ENCODE measurements at places on chromosomes 12 and 14.

GRCh38 chr14:87916886-87917275 is 76.1 kb downstream of the GALC start:
- no peak for DNase-seq

DNA sequence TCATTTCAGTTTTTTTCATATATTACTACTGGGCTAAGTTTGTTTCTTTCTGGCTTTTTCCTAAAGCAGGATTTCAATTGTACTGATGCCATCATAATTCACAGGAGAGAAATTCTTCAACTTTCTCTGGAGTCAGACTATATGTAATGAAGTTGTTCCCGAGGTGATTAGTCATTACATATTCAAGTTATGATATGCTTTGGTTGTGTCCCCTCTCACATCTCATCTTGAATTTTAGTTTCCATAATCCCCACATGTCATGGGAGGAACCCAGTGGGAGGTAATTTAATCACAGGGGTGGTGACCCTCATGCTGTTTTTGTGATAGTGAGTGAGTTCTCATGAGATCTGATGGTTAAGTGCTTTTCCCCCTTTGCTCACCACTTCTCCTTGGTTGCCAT is 227.5 kb upstream of the LRIG3 start:
- DNase-seq, result no peak

GRCh38 chr12:66044731-66045130 is 85.8 kb downstream of the LLPH start:
- no peak for DNase-seq

GRCh38 chr14:78967111-78967809 is 797.1 kb downstream of the NRXN3 start:
- no peak for DNase-seq

GRCh38 chr12:12716151-12716792 is 896 bp upstream of the CDKN1B start:
- no peak for DNase-seq
